ENCODE measurements at places on chromosomes 3 and 15.
A peak's percentile ranks its signal among the peaks of the same experiment; 100 is the strongest.

GRCh38 chr3:188473591-188474288 lies 319.8 kb downstream of the LPP start:
- no peak for DNase-seq

GRCh38 chr3:112497897-112498548 lies 1.2 kb downstream of the BTLA start:
- DNase-seq = no peak

- peak; percentile 5 for DNase-seq
Observed at GRCh38 chr15:39094116-39094515, 486.8 kb upstream of the THBS1 start.

GRCh38 chr15:59074607-59075006 lies 30.3 kb upstream of the CCNB2 start:
- no peak for DNase-seq

DNA sequence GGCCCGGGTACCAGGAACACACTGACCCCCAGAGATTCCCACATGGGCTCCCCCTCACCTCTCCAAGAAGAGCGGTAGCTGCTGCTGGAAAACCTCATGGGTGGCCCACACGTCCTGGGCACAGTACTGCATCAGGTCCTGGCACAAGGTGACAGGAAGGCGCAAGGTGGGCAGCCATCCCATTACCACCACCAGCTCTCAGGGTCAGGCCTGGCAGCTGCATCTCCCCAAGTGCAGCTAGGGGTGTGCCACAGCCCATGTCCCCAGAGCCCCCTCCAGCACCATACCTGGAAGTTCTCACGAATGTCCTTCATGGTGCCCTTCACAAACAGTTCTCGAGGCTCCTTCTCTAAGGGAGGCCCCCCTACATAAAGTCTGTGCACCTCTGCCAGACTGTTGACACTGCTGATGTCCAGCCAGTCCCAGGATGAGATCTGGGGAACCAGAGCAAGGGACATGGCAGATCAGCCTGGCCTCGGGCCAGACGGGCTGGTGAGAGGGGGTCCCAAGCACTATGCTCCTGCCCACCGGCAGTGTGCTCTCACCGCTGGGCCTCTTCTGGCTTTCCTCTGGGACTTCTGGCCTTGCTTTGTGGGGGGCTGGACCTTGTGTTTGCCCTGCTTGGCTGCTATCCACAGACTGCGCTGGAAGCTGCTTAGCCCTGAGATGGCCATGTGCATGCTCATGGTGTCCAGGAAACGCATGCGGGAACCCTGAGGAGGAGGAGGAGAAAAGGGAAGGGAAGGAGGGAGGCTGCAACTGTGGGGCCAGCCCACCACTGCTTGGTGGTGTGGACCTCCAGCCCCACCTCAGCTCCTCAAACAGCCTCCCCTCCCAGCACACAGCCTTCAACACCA lies 6.0 kb downstream of the POLG start:
- DNase-seq = no peak

DNA sequence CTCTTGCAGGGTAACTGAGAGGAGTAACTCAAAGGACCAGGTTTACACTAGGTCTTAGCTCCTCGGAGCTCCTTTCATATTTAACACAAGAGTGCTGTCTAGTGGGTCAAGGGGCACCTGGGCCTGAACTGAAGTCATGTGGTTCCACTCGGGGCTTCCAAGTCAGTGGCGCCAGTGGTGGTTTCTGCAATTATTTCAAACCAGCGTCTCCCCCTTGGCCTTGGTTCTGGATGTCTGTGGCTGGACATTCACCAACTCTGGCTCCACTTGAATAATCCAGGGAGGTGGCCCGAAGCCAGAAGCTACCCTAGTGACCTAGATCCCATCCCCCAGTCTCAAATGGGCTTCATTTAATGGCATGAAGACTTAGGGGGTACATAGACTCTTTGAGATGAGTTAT lies 144.3 kb upstream of the ADAMTS9 start:
- no peak for DNase-seq

GRCh38 chr15:26773917-26774316 lies 1.1 kb upstream of the GABRB3 start:
- no peak for DNase-seq

- peak; percentile 10 for DNase-seq
Observed at GRCh38 chr3:126528800-126529541, 5.0 kb downstream of the CHST13 start.

All from fibroblast of mammary gland (primary cell).